SW480 (cell line): ENCODE measurements at places on chromosomes 2 and 18.

GRCh38 chr2:98554116-98554861 lies 54.0 kb downstream of the COA5 start:
- DNase-seq = no peak

DNA sequence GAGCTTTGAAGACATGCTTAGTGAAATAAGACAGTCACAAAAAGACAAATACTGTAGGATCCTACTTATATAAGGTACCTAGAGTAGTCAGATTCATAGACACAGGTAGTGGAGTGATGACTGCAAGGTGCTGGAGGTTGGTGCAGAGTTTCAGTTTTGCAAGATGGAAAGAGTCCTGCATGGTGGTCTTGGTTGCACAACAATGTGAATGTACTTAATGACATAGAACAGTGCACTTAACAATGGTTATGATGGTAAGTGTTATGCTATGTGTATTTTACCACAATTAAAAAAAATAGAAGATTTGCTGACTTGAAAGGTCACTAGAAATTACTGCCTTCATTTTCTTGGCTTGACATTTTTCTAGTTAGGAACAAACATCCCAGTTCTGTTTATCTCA lies 9.5 kb downstream of the CERS6 start:
- no peak for DNase-seq

- DNase-seq = no peak
Observed at GRCh38 chr2:80122675-80123074, 181.9 kb downstream of the LRRTM1 start.

DNA sequence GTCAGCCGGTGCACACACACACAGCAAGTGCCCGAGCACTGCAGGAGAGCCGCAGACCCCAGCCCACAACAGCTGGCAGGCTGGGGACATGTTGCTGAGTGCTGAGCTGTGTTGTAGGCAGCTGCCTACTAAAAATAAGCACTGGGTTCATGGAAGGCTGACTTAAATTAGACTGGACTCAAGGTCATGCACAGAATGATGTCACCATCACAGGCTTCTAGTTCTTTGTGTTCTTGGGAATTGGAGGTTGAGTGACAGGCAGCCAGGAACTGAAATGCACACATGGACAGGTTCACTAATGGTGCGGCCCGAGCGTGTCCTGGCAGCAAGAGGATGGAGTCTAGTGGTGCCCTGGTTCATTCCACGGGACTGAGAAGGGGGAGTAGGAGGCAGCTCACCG lies 71.3 kb downstream of the VWA3B start:
- DNase-seq = no peak

- DNase-seq = no peak
Observed at GRCh38 chr18:28736951-28737350, 560.0 kb upstream of the CDH2 start.

- DNase-seq = no peak
Observed at GRCh38 chr18:13544953-13545352, 181.4 kb downstream of the FAM210A start.

GRCh38 chr18:22084547-22084946 lies 84.8 kb upstream of the GATA6 start:
- DNase-seq = no peak

DNA sequence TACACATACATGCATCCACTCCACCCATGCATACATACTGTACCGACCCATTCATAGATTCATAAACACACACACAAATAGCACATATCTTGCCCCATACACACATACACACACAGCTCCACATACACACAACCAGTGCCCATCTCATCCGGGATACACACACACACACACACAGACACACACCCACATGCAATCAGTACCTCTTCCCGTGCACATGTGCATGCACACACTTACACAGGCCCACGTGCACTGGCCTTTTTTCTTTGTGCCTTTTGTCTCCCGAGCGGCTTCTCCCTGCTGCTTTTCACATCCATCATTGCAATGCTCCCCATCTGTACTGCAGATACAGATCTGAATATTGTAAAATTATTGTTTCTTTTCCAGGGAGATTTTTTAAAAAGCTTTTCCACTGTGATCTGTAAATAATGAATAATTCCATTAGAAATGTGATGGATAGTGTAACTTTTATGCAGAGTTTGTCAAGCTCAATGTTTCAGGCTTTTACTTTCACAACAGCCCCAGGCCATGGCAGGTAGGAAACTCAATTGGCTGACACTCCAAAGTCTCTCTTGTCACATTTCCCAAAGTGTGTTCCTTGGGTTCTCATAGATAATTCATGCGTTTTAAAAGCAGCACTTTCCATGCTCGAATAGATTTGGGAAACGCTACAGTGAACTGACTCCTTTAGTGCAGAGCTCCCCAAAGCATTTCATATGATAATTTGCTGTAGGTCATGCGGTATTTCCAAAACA lies 393.5 kb downstream of the CTNNA2 start:
- no peak for DNase-seq

DNA sequence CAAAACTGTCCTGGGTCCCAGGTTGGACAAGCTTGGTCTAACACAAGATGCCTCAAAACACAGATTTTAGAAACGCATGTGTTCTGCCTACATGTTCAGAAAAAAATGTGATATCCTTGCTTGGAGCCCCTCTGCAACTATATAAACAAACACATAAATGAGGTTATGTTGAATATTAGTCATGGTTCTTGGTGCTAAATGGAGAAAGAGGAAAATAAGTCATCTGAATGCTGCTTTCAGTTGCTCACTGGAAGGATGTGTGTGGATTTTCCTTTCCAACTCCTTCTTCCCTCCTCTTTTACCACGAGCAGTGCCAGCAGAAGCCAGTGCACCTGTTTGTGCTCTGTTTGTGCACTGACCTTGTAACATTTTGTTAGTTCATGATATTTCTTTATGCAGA lies 85.3 kb downstream of the PIEZO2 start:
- no peak for DNase-seq

DNA sequence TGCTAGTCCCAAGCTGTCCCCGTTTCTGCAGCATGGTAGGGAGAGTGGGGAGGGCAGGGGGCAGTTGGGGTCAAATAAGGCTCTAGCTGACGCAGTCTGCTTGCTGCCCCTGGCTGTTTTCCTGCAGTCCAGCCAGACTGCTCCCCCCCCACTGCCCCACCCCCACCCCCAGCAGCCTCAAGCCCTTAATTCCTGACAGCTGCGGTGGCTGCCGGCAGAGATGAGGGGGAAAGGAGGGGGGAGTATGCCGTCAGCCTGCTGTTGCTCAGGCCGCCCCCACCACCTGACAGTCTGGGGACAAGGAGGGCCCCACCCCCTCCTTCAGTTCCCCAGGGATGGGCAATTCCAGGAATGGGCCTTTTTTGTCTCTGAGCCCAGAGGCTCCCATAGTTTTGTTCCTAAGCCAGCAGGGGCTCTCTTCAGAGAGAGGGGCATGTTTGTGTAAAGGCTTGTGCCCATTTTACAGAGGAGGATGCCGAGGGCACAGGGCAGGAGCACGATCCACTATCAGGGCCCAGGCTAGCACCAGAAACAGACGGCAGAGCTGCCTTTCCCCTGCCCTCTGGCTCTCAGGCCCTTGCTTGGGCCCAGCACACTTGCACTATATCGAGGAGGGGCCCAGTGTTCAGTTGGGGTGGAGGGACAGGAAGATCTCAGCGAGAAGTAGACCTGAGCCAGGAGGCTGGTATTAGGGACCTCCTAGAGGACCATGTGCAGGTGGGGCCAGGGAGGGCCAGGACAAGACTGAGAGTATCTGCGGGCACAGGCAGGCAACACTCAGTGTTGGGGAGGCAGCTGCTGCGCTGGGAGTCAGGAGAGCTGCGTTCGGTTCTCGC lies 1.5 kb upstream of the WNT10A start:
- DNase-seq = no peak

DNA sequence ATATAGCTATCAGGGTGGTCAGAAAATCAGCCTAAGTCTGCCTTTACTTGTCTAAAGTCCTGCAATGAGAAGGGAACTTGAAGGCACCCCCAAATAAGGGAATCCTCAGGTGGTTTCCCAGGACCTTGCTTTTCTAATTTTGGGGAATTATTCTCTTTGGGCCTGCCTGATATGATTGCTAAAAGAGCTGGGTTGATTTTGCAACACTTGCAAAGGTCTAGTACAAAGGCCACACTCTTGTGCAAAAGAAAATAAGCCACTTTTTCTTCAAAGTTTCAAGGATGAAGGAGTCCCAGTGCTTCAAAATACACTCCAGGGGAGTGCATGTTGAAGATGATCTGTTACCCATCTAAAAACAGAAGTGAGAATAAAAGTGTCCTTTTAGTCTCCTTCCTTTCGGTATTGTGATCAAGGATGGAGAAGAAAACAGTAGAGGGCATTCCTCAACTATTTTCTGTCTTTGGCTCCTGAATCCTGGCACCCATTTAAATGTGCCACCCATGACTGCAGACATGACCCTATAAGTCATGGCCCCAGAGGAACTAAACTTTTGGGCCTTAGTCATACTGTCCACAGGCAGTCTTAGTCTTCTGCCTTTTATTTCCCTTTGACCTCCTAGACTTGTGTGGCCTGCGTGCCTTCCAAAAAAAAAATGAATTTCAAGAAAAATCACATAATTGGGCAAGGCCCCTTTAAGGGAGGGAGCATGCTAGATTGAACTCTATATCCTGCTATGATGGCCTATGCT lies 5.1 kb downstream of the SULT1C3 start:
- no peak for DNase-seq

GRCh38 chr2:105188343-105188742 lies 53.2 kb upstream of the GPR45 start:
- DNase-seq = no peak

DNA sequence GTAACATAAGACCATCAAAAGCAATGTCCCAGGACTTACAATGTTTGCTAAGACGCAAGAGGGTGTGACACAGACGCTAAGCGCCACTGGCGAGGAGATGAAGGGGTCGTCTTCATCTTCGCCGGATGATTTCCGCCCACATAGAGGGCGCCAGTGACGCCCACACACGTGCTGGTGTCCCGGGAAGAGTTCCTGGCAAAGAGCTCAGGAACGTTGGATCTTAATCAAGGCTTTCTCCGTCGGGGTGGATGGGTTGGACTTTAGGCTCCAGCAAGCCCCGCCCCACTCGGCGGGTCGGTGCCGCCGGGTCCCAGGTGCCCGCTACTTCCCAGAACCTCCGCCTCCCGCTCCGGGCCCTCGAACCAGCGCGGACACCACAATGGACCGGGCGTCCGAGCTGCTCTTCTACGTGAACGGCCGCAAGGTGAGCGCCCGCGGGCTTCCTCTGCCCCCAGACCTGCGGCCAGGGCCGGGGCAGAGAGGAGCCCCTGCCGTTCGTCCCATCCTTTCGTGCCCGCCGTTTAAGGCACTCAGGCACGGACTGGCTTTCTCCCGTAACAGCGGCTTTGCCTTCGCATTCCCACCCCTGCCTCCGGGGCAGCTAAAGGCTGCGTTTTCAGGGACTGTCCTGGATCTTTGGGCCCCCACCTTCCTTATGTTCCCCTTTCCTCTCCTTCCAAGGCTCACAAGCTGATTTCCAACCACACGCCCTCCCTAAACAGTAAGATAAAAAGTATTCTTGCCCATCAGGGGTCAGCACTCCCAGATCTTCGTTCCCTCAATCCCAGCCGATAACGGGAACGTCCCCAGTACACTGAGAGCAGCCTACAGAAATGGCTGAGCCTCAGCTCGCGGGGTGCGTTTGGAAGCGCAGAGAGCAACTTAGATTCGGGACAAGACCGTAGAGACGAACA lies at the start of gene AOX1:
TSS of gene AOX1 (plus strand) at position 285 of the 914 bp plus-strand sequence. CDS start at position 380, 95 bp downstream.
- no peak for DNase-seq

DNA sequence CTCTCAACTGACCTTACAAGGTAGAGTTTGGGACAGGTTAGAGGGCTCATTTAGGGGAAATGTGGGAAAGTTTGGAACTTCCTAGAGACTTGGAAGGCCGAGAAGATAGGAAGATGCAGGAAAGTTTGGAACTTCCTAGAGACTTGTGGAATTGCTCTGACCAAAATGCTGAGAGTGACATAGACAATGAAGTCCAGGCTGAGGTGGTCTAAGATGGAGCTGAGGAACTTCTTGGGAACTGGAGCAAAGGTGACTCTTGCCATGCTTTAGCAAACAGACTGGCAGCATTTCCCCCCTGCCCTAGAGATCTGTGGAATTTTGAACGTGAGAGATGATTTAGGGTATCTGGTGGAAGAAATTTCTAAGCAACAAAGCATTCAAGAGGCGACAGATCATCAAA lies 258.9 kb upstream of the GULP1 start:
- no peak for DNase-seq

GRCh38 chr2:120502761-120503160 lies 156.8 kb downstream of the INHBB start:
- DNase-seq = no peak

DNA sequence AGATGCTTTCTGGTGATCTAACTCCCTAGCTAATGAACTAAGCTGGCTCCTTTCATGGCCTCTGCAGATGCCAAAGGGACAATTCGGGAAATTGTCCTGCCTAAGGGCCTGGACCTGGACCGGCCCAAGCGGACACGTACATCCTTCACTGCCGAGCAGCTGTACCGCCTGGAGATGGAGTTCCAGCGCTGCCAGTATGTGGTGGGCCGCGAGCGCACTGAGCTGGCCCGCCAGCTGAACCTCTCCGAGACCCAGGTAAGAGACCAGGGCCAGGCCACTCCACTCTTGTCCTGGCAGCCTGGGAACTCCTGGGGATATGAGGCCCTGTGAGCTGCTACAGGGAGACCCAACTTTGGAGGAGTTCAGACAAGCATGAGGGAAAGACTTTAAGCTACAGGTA lies 14.7 kb upstream of the ATP6V1B1 start:
- DNase-seq = no peak

DNA sequence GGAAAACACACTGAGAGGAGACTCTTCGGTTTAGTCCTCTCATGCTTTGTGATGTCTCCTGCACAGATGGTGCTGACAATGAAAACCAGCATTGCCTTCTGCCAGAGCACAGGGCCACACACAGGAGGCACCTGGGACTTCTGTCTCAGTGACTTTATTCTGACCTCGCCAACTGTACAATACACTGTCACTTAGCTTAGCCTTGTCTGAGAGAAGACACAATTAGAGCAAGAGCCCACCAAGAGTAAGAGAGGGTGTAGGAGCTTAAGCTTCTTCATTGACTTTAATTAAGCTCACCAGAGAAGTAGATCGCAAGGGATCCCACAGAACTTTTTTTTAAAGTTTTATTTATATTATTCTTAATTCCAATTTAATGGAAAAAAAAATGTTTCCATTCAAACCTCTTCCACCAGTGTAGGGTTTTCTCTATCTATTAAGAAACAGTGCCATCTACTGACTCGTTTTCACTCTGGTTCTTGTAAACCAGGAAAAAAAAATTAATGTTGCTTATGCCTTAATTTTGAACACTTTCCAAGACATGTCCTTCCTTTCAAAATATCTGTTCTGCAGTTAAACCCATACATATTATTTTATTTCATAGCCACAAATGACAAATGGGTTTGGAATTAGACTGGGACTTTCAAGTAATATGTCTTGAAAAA lies 42.4 kb upstream of the DDX18 start:
- DNase-seq = peak; percentile 47

GRCh38 chr2:201882353-201883090 lies 76.2 kb downstream of the CDK15 start:
- DNase-seq = peak; percentile 66

DNA sequence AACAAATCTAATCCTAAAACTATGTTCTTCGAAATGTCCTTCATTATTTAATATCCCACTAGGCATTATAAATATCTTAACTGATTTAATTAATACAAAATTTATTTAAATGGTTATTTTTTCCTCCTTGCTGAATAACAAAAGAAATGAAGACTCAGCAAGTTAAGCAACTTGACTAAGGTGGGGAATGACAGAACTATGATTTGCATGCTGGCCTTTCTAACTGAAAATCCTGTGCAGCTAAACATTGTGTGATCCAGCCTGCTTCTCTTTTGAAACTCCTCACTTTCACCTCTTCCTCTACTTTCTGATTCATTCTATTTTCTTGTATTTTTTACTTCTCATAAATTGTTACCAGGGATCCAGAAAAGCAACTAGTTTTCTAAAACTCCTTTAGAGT lies 132.0 kb downstream of the CALCRL start:
- no peak for DNase-seq
